Activated CD4-positive, CD25-positive, alpha-beta regulatory T cell (primary cell): ENCODE measurements at places on chromosomes 16 and 17.

DNA sequence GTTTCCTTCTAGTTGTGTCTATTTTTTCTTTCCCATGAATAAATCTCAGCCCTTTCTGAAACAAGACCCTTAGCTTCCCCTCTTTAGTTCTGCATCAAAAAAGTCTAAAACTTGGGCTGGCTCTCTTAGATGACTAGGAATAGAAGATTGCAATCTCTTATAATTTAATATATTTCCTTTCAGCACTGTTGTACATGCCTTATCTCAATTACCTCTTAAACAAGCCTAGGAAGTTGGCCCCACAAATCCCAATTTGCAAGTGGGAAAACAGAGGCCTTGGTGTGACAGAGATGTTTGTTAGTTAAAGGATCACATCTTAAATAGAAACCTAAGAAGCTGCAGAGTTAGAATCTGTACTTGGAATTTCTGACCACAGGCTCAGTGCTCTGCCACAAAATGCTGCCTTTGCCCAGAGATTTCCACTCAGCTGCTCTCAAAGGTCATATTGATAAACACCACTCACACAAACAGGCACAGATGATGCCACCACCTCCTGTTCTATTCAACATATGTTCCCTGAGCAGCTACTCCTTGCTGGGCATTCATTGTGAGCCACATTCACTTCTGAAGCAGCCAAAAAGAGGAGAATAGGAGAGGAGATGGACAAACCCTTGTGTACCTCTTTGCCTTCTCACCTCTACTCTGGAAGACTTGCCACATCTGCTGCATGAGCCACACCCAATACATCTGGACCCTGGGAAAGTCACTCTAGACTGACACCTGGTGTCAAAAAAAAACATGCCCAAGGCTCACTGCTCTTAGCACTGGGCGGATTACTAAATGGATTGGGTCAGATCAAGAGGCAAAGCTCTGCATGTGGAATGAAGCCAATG is 5.5 kb downstream of the CCDC182 start:
- no peak for DNase-seq

GRCh38 chr16:81732699-81733098 is 46.4 kb upstream of the PLCG2 start:
- DNase-seq: no peak

DNA sequence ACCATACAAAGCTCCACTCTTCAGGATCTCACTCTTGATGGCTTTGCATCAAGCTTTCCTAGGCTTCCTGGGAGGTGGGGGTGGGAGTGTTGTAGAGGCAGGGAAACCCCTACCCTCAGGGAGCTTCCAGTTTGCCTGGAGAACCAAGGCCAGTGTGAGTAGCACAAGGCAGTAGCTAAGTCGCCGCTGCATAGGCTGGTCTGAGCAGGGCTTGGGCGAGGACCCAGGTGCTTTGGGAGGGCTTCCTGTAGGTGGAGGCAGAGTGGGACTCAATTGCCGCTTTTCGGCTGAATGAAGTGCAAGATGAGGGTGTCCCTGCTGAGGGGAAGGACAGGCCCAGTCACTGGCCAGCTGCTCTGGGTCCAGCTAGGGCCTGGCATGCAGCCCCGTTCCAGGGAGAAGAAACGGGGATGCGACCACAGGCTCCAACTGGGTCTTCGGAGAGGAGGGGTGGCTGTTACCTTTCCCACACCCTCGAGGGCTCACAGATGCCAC is 3.9 kb downstream of the CD79B start:
- no peak for DNase-seq

- DNase-seq: no peak
Observed at GRCh38 chr16:2751577-2752034, 832 bp upstream of the SRRM2 start.

GRCh38 chr16:86200722-86201121 is 301.8 kb downstream of the IRF8 start:
- no peak for DNase-seq

DNA sequence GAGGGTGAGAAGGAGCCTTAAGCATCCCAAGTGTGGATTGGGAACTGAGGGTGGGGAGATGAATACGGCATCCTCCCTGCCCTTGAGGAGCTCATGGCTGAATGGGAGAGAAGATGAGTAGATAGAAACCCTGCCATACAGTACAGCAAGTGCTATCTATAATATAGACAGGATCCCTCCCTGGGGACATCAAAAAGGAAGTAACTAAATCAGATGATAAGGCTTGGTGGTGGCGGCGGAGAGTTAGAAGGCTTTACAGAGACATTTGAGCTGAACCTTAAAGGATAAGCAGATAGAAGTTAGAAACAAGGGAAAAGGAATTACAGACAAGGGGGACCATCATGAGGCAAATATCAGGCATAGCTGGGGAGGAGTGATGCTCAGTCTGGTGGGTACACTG is 67.5 kb upstream of the TMEM132E start:
- no peak for DNase-seq

GRCh38 chr17:69856946-69857345 is 218.1 kb upstream of the KCNJ16 start:
- DNase-seq: no peak

GRCh38 chr17:37134050-37134449 is 185.3 kb downstream of the AATF start:
- DNase-seq: no peak

DNA sequence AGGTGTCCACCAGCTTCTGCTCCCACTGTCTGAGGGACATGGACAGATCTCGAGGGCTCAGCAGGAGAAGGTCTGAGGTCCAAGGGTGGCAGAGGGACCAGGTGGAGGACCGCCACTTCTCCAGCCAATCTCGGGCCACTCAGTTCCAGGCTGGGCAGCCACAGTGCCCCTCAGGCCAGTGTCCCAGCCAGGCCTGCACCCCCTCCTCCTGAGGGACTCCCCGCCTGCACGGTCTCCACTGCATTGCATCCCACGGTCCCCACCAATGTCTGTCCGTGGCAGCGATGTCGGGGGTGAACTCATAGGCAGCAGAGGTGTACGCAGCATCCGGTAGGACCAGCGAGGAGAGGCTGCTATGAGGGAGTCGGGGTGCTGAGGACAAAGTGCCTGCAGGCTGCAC is 64.2 kb upstream of the DOC2B start:
- no peak for DNase-seq

- no peak for DNase-seq
Observed at GRCh38 chr16:4342866-4343744, 8.0 kb downstream of the PAM16 start.

GRCh38 chr17:62911114-62911513 is 54.9 kb upstream of the TANC2 start:
- no peak for DNase-seq
